Kasumi-1 (cell line): ENCODE measurements at places on chromosomes 1 and 21.

DNA sequence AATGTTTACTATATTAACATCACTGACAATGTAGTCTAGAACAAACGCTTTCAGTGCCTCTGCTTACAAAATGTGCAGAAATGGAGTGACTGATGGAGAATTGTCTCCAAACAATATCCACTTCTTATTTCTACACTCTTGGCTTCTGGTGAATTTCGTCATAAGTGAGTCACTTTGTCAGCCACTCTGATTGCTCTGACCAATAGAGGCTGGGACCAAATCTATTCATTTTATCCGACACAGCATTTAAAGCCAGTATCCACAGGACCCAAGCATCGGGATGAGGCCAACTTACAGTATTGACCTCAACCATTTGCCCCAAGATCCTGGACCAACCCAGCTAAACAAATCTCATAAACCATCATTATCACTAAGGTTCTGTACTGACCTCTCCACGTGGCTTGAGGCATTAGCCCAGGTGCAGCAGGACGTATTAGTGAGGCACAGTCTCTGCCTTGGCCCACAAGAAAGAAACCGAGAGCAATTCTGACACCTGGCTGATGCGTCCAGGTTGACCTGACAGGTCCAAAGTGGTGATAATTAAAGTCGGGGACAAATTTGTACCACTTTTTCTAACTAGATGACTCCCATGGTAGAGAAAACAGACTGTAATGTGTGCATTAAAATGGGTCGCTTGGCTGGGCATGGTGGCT is 53.3 kb upstream of the ERO1B start:
- no peak for DNase-seq

DNA sequence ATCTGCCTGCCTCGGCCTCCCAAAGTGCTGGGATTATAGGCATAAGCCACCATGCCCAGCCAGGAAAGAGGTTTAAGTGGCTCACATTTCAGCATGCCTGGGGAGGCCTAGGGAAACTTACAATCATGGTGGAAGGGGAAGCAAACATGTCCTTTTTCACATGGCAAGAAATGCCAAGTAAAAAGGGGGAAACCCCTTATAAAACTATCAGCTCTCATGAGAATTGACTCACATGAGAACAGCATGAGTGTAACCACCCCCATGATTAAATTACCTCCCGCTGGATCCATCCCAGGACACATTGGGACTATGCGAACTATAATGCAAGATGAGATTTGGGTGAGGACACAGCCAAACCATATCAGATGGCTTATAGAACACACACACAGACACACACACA is 8.8 kb upstream of the KLHL12 start:
- DNase-seq, result no peak

- DNase-seq, result no peak
Observed at GRCh38 chr1:25458541-25459298, 28.0 kb downstream of the MACO1 start.

GRCh38 chr1:29330856-29331255 is 94.5 kb downstream of the PTPRU start:
- DNase-seq, result no peak

- DNase-seq, result no peak
Observed at GRCh38 chr1:107572674-107573211, 392.2 kb downstream of the VAV3 start.

GRCh38 chr1:62285984-62286785 is 33.0 kb downstream of the KANK4 start:
- DNase-seq, result peak; percentile 9

DNA sequence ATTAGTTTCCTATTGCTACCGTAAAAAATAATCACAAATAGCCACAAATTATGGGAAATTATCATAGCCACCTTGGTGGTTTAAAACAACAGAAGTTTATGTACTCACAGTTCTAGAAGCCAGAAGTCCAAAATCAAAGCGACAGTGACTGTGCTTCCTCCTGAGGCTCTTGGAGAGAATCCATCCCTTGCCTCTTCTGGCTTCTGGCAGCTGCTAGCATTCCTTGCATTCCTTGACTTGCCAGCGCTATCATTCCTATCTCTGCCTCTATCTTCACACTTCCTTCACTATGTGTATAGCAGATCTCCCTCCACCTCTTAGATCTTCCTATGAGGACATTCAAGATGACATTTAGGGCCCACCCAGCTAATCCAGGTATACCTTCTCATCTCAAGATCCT is 180.1 kb upstream of the USP25 start:
- no peak for DNase-seq

DNA sequence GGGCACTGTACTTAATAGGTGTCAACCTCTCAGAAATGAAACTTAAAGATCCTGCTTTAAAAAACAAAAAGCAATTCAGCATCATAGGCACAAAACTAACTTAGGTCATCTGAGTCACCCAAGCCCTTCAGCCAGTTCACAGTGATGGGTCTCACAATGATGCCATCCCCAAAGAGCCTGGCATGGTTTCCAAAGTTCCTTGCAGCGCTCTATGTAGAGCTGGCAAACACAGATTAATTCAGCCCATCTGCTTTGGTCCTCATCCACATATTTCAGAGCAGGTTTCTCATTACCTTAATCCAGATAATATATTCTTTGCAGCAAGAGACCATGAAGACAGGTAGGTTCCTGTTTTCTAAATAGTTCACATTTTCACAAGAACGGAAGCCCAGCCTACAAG is 14.6 kb upstream of the PLA2G2C start:
- DNase-seq, result no peak

DNA sequence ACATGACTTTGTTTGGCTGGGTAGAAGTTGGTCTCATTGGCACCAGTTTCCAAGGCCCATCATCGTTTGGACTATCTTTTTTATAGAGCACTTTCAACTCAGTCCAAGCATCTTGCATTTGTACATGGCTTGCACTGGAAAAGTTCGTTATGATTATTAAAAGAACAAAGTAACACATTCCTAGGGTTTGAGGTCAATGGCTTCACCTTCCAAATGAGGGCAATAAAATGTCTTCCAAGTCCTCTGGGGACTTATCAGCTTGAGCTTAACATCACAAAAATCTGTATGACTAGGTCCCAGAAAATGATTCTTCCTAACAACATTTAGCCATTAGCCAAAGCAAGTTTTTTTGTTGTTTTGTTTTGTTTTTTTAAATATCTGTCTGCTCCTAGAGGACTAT is 610.8 kb downstream of the LMO4 start:
- no peak for DNase-seq

DNA sequence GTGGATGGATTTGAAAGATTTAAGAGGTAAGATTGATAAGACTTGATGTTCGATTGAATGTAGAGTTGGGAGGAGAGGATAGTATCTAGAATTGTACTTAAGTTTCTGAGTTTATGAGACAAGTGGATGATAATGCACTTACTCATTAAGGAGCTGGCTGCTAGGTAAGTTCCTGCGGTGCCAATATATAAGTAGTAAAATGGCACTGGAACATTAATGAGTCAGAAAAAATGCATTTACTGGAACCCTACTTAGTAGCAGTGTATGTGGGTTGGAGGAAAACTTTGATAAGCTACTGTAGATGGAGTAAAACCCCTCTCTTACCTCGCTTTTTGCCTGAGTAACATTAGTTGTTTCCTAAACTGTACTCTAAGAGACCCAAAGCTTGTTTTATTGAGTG is 68.2 kb downstream of the ZFYVE9 start:
- no peak for DNase-seq

DNA sequence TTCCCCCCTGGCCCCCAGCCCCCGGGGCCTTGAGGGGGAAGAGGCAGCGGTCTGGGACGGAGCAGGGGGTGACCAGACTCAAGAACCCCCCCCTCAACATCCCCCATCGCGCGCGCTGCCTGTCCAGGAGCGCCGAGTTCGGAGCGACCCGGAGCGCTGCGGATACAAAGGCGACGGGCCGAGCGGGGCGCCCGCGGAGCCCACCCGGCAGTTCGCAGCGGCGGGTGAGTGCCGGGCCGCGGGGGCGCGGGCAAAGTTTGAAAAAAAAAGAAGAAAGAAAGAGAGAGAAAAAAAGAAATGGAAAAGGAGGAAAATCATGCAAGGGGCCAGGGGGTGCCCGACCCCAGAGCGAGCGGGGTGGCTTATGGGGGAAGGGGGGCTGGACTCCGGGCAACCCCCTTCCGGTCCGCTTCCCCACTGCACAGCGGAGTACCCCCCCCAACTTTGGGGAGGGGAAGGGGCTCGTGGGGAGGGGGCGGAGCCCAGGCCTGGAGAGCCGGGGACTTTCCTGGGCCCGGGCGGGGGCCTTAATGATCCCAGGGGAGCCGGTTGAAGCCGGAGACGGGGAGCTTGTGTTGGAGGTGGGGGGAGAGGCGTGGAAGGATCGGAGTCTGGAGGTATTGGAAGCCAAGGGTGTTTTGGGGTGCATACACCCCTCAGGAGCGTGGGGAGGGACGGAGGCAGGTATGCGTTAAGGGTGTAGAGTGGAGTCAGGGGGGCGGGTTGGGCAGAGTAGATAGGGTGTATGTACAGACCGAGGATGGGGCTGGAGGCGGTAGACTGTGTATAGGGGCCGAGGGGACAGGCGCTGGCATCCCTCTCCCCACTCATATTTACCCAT is 502 bp downstream of the VANGL2 start:
- no peak for DNase-seq

DNA sequence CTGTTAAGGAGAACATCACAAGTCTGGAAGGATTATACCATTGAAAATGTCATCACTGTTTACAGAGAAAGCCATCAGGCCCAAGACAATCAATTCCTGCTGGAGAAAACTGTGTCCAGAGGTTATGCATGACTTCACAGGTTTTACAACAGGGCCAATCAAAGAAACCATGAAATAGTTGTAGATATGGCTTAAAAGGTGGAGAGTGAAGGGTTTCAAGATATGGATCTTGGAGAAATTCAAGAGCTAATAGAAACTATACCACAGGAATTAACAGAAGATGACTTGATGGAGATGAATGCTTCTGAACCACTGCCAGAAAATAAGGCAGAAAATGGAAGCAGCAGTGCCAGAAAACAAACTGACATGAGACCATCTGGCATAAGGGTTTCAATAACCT is 30.2 kb downstream of the USP1 start:
- no peak for DNase-seq

DNA sequence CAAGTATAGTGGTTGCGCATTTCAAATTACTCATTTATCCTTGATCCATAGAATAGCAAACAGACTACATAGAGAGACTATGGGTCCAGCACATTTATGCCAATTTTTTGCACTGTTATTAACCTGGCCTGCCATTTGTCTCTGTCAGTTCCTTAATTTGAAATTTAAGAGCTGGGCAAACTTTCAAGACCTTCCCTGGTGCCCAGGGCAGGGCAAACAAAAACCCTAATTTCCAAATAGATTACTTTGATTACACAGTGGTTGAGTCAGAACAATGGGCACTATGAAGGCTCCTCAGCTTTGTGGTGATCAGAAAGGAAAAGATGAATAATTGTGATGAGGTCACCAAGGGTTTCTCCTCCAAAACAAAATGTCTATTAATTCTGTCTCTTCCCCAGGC is 80.6 kb downstream of the TNFSF18 start:
- no peak for DNase-seq

- DNase-seq, result no peak
Observed at GRCh38 chr1:3918966-3919611, 19.0 kb upstream of the C1orf174 start.

DNA sequence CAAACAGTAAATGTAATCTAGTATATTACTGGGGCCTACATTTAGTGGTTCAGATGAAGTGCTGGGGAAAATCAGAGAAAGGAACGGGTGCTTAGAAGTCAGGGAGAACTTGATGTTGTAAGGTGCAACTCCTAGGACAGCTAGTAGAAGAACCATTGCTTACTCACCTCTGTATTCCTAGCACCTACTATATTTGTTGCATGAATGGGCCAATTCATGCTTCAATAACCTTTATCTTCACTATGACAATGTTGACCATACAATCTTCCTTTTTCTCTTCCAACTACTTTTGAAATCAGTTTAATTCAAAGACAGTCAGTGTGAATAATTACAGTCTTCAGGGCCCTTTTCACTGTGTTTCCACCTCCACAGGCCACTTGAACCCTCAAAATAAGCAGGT is 125.0 kb upstream of the DMRTA2 start:
- no peak for DNase-seq

GRCh38 chr1:57494530-57495079 is 70.7 kb upstream of the DAB1 start:
- DNase-seq, result no peak

DNA sequence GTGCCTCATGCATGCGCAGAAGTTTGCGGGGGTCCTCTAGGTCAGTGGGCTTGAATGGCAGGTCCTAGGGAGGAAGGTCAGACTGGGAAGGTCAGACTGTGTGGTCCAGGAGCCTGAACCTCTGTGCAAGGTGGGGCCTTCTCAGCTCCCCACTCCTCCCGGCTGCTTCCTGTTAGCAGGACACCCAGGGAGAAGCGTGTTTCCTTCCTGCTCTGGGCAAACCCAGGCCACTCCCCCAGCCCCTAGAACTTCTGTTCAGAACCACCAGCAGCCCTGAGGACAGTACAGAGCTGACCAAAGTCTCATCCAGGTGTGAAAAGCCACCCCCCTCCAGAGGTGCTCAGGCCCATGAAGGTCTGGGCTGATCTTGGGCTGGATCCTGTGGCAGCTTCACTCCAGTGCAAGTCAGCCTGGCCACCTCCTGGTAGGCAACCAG is 29.9 kb downstream of the NAV1 start:
- no peak for DNase-seq

GRCh38 chr1:111204201-111204982 is 3.9 kb upstream of the DENND2D start:
- DNase-seq, result no peak

DNA sequence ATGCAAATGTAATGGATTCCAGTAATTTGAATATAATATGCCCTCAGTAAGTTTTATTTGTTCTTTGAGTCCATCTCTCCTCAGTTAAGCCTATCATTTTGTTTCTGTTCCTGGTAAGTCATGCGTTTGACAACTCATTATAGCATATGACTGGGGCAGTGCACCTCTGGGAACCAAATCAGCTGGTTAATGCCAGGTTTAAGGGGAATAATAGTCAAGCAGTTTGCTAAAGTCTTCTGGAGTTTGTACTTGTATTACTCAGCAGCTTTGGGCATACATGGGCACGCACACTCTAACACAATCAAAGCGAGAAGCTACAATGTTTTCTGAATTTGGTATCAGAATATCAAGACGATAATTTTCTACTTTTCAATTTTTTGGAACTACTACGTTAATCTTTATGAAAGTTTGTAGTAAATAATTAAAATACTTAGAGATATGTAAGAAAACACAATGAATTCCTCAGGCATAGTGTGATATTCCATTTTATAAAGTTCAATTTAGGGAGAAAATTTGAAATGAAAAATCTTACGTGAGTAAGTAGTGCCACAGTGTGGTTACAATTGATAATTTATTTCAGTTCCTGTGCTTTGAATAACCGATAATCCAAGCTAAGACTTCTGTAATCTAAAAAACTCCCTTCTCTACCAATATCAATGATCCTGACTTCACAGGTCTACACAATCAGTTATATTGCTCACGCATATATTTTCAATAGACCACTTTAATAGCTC is 43.8 kb upstream of the KCTD3 start:
- DNase-seq, result peak; percentile 11

GRCh38 chr1:21313203-21313885 is 23.1 kb upstream of the ECE1 start:
- no peak for DNase-seq

DNA sequence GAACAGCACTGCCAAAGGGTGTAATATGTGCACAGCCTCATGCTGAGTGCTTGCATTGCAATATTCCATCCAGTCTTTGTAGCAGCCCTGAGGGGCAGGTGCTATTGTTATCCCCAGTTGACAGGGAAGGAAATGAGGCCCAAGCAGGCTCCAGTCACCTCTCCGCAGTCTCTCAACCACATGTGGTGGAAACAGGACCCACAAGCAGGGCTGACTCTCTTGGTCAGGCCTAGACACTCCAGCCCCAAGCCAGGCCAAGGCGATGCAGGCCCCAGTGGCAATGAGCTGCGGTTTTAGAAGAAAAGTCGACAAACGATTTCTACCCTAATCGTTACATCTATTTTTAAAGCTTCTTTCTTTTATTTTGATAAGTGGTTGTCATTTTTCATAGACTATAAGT is 52.6 kb upstream of the GADD45A start:
- no peak for DNase-seq
